Naive thymus-derived CD4-positive, alpha-beta T cell (primary cell): ENCODE measurements at places on chromosomes 3 and 15. TPM values are rescaled to one million over a fixed set of nuclear protein-coding genes. Genes with fewer than 3 reads are reported as not detected.

The GOLGA8J gene
- total RNA-seq, result 0.30 TPM

The ECE2 gene
- total RNA-seq, result not detected

The KCNMB2 gene
- not detected for total RNA-seq

The DUOXA2 gene
- not detected for total RNA-seq

DNA sequence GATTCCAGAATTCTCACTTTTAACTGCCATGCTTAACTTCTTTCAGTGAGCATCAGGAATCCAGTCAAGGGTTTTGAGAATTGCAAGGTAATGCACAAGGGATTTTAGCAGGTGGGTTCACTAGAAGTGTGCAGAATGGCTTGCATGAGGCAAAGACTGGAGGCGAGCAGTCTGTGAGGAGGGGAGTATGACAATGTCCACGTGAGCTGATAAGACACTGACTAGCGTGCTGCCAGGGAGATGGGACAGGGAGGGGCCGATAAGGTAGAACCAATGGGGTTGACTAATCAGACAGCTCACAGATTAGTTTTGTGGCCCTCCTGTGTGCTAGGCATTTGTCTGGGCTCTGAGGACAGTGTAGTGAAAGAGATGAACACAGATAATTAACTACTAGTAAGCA, 102.0 kb upstream of the DAZL start:
- no peak for DNase-seq

DNA sequence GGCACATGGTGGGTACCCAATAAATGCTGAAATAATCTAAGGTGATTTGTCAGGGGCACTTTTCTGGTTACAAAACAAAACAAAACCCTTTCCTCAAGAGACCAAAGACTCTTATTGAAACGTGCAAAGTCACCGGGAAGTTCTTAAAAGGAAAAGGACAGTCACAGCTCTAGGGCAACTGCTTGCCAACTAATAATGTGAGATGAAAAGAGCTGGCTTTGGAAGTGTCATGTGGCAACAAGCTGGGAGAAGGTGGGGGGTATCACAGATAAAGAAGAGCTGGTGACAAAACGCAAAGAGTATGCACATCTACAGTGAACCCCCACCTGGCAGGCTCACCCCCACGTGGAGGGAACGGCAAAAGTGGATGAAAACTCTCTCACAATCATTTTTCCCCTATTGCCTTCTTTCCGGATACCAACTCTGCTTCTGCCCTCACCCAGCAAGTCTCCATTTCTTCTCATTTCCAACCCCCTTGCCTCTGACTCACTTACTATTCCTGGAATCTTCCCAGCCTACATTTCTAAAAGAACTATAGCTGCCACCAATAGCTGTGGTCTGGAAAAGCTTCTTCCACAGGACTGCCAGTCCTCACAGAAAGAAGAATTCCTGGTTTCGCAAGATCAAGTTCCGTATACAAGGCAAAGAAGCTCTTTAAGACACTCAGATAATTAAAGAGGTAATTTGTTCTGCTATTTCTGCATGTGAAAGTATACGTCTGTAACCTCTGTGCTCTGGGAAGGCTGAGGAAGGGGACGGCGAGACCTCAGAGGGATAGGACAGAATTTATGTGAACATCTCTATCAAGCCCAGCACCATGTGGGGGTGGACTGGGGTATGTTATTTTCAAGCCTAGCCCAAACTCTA, 21.8 kb upstream of the ANPEP start:
- DNase-seq, result no peak

- no peak for DNase-seq
These were observed 225.1 kb upstream of the NDN start for GRCh38 chr15:23912191-23912590.

- no peak for DNase-seq
These were observed 340.1 kb upstream of the ROBO2 start for GRCh38 chr3:76699846-76700245.

GRCh38 chr3:18716101-18716500, 291.0 kb upstream of the SATB1 start:
- DNase-seq, result no peak

DNA sequence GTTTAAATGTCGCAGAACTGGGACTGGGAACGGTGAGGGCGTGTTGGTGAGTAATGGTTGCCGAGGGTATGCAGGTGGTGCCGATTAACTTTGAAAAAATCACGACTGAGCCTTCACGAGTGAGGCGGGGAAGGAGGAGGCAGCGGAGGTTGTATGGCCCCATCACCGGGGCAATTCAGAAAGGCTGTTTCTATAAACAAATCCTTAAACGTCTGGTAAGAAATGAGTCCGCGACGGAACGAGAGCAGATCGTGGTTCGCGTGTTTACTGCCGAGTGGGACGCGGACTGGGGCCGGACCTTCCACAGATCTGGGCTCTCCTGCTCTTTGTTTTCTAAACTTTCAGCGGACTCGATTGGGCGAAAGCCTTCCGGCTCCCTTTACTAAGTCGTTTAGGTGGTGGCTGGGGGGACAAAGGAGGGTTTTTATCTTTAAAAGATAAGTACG, 2.7 kb downstream of the IGF1R start:
- peak; percentile 70 for DNase-seq

DNA sequence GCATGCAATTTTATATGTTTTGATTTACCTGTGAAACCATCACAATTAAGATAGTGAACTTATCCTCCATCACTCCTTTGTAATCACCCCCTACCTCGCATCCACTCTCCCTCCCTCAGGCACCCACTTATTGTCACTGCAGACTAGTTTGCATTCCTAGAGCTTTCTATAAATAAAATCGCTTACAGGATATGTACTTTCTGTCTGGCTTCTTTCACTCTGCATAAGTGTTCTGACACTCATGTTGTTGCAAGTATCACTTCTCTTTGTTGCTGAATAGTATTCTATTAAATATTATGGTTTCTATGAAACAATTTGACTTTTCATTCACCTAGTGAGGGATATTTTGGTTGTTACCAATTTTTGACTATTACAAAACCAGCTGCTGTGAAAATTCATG, 139.3 kb downstream of the RSRC1 start:
- DNase-seq, result no peak

DNA sequence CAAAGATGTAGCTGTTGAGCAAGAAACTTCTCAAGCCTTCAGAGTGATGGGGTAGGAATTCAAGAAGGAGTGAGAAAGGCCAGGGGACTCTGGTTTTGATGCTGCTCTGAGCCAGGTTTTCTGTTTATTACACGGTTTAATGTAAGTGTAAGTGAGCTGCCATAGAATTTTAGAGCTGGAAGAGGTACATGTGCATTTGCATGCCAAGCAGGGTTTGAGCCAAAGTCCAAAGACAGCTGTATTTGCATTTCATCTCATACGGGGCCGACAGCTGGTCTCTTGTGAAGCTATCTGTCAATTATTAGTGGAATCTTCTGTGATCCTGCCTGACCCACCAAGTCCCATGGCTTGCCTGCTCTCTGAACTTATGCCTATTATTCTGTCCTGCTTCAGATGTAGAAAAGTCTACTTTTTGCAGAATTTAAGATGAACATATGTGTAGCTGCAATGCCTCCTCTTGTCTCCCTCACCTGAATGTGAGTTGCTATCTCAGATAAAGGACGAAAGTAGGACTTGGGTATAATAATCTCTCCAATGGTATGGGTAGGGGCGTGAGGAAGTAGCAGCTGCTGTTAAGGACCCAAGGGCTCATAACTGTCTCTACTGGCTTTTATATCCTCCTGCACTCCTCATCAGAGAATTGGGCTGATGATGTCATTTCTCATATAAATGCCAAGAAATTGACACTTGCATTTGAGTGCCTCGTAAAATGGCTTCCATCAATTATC, 160.0 kb downstream of the SQOR start:
- no peak for DNase-seq

- DNase-seq, result no peak
These were observed 22.1 kb upstream of the RNU6-1 start for GRCh38 chr15:67861983-67862382.

DNA sequence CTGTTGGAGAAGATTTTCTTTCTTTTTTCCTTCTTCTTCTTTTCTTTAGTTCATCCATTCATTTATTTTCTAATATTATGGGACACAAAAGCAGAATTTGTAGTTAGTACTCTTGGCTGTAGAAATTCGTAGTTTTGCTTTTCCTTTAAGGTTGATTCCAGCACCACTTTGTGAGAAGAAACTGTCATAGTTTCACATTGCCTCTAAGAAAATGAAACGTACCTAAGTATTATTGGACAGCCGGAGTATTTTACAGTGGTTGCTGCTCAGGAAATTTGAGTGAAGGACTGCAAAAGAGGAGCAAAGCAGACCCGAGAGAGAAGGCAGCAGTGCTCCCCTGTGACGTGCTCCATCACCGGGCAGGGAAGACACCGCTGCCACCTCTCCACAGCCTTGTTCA, 48.1 kb downstream of the PLCL2 start:
- DNase-seq, result no peak

- DNase-seq, result no peak
These were observed 92.1 kb upstream of the ICE2 start for GRCh38 chr15:60571008-60571420.
